ENCODE measurements at places on chromosomes 11 and 22.

- DNase-seq: no peak
Observed at GRCh38 chr11:75301131-75301530, 50.3 kb downstream of the ARRB1 start.

GRCh38 chr11:110897035-110897434 lies 184.8 kb upstream of the ARHGAP20 start:
- DNase-seq: no peak

GRCh38 chr11:57095417-57095816 lies 86.3 kb upstream of the LRRC55 start:
- no peak for DNase-seq

GRCh38 chr22:20805972-20806471 lies 32.1 kb downstream of the SERPIND1 start:
- DNase-seq: no peak

DNA sequence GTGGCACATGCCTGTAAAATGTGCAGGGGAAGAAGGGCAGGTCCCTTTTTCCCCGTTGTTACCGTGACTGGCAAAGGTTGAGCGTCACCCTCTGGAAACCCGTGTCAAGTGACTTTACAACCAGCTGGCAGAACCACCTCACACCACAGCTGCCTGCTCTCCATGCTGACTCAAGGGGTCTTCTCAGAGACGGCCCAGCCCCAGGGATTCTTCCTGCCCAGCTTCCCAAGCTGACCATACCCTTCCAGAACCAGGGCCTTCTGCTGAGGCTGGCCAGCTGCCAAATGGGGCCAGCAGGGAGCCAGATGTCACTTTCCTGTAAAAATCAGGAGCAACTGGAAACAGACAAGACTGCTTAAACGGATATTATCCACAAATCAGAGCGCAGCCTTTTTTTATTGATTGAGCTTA lies 6.3 kb downstream of the PC start:
- no peak for DNase-seq

GRCh38 chr11:35594680-35595079 lies 23.6 kb upstream of the FJX1 start:
- DNase-seq: no peak

- no peak for DNase-seq
Observed at GRCh38 chr11:96314326-96315020, 28.5 kb downstream of the MAML2 start.

DNA sequence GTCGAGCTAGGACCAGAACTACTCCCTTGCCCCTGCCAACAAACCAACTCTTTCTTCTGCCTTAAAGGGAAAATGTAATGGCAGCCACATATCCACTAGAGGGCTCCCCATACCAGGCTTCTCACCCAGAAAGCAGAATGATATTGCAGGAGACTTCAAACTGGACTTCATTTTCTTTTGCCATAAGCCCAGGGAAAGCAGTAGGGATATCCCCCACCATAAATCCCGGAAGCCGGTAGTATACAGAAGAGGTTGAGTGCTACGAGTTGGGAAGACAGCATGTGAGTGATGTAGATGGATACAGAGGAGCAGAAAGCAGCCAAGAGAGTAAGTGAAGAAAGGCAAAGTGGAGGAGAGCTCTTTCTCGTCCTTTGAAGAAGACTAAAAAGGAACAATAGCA lies 12.1 kb downstream of the PLAAT5 start:
- peak; percentile 26 for DNase-seq

- no peak for DNase-seq
Observed at GRCh38 chr22:29115682-29116288, 43.0 kb downstream of the KREMEN1 start.

DNA sequence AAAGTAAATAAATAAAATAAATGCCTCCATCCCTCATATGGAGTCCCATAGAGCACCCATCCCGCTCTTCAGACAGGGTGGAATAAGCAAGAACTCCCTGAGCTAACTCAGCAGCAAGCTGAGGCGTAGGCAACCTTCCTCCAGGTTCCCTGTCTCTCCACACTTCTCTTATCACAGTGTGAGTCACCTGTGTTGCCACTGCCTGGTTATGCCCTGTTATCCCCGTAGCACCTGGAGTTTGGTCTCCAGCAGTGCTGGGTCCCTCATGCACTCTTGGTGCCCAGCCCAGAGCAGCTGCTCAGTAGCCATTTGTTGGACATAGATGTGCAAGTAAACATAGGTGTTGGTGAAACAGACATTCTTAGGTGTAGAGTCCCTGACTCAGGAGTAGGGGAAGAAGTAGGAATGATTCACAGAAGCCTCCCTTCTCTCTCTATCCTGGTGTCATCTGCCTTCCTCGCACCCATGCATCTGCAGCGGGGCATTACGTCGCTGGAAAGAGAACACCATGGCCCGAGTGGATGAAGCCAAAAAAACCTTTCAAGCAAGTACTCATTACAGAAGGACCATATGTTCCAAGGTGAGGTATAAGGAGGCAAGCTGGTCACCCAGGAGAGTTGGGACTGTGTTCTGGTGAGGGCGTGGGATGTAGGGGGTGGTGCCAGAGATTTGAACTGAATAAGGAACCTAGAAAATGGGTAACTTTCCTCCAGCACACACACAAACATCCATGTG lies 56.0 kb downstream of the PISD start:
- DNase-seq: no peak
